ENCODE measurements at places on chromosomes 6 and 20. TPM values are rescaled to one million over a fixed set of nuclear protein-coding genes. Genes with fewer than 3 reads are reported as not detected.

C6orf15 gene
- not detected for total RNA-seq

NOX3 gene
- total RNA-seq: not detected

MACROD2 gene
- total RNA-seq: 23.6 TPM

UBE2C gene
- total RNA-seq: 17.1 TPM

CST1 gene
- not detected for total RNA-seq

PDYN gene
- not detected for total RNA-seq

AIF1 gene
- 96.4 TPM for total RNA-seq

NKX2-4 gene
- not detected for total RNA-seq

NKX2-2 gene
- not detected for total RNA-seq

SLC17A1 gene
- not detected for total RNA-seq

DPPA5 gene
- not detected for total RNA-seq

EEF1A2 gene
- 0.47 TPM for total RNA-seq

MYB gene
- total RNA-seq: 2.5 TPM

POU3F2 gene
- total RNA-seq: not detected

TCF15 gene
- total RNA-seq: 0.52 TPM

OR12D3 gene
- total RNA-seq: not detected

OPRM1 gene
- not detected for total RNA-seq

SNX21 gene
- total RNA-seq: 26.3 TPM

RIPPLY2 gene
- total RNA-seq: not detected

AKAP12 gene
- total RNA-seq: 29.1 TPM

CRISP2 gene
- total RNA-seq: not detected

SLPI gene
- 672 TPM for total RNA-seq

MUCL3 gene
- total RNA-seq: 2.5 TPM

RPRD1B gene
- total RNA-seq: 28.1 TPM

HRH3 gene
- not detected for total RNA-seq

SPEF1 gene
- 2.8 TPM for total RNA-seq

GABRR2 gene
- 0.82 TPM for total RNA-seq

XKR7 gene
- not detected for total RNA-seq

ANKRD6 gene
- total RNA-seq: 22.1 TPM

PRDM13 gene
- not detected for total RNA-seq

PKHD1 gene
- total RNA-seq: 0.29 TPM

TFAP2D gene
- not detected for total RNA-seq

OTOR gene
- total RNA-seq: not detected

EBF4 gene
- 11.9 TPM for total RNA-seq

FUT9 gene
- not detected for total RNA-seq

Data from left lung (tissue), 14 donors.